Right lobe of liver (tissue), 6 donors: ENCODE measurements at places on chromosomes 11 and 22.

DNA sequence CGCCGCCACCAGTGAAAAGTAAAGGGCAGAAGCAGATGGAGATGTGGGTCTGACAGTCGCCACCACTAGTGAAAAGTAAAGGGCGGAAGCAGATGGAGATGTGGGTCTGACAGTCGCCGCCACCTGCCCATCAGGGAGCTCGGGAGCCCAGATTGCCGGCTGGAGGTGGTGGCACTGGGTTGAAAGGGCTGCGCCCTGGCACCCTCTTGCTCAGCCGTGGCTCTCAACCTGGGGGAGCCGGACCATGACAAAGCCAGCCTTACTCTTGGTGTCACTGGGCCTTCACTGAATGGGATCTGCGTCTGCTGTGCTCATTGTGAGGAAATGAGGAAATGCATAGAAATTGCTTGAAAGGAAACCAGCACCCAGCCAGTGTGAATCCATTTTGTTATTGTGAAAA, 36.3 kb downstream of the AP2A2 start:
- DNase-seq, result no peak

DNA sequence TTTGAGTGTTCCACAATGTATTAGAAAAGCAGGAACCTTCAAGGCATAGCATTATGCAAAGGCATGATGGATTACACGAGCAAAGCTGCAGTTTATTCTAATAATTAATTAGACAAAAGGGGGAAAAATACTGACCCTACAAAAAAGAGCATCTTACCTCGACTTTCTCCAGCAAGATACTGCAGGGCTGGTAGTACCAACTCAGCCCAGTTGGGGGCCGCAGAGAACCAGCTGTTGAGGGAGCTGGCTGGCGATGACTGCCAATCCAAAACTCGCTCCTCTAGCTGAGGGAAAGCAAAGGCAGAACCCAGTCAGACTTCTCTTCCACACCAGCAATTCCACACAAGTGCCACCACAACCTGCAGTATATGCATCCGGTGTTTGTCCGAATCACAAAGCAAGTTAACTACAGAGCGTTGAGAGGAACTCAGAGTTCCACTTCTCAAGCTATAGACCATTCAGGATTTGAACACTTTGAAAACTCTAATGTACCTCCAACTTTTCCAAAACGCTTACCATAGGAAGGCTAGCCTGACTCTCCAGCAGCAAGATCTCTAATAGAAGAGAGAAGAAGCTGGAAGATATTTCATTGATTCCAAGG, 13.7 kb downstream of the NFRKB start:
- peak; percentile 46 for DNase-seq

DNA sequence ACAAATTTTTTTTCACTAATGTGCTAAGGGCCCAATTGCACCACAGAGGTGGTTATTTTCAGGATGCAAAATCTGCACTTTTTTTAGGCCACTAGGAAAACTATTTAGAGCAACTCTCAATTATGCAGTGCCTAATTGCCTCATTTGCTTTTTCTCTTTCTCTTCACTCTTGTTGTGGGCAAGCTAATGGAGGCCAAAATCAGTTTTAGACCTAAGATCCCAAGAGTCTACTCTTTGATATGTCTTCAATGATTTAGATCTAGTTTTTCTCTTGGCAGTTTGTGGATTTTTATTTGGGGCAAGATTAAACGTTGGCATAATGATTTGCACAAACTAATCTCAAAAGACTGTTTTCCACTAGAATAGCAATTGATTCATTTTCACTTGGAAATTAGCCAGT, 1996.9 kb downstream of the LRRC4C start:
- DNase-seq, result no peak

DNA sequence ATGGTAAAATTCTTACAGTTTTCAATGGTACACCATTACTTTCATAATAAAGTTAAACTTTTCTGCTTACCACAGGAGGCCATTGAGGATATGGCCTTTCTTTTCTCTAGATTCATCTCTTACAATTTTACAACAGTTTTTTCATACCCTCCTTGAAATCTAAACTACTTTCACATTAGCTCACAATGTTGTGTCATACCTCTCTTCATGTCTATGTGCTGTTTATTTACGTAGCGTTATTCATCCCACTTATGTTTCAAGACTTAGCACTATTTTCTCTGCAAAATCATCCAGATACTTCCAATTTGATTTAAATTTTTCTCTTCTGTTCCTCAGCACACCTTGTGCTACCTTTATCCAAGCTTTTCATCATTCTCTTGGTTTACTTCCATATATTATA, 123.3 kb downstream of the METTL15 start:
- DNase-seq, result no peak

DNA sequence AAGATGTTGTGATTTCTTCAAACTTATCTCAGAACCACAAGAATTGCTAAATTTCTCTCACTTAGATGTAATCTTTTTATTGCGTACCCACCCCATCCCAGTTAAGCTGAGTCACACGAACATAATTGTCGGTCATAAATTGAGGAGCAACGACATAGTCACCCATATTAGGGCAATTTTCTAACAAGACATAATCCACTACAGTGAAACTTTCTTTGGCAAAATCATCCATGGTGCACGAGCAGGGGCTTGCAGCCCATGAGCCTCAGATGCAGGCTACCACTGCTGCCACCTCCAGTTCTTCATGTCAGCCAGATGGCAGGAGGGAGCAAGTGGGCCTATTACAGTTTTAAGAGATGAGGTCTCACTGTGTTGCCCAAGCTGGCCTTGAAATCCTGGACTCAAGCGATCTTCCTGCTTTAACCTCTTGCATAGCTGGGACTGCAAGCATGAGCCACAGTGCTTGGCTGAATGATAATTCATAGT, 70.3 kb upstream of the GRK2 start:
- DNase-seq, result no peak
